ENCODE measurements at places on chromosomes 1 and 21.

GRCh38 chr21:14991957-14992356, 72.8 kb downstream of the NRIP1 start:
- no peak for DNase-seq

- DNase-seq = no peak
Measured at GRCh38 chr1:184664661-184665060, 90.0 kb downstream of the EDEM3 start.

DNA sequence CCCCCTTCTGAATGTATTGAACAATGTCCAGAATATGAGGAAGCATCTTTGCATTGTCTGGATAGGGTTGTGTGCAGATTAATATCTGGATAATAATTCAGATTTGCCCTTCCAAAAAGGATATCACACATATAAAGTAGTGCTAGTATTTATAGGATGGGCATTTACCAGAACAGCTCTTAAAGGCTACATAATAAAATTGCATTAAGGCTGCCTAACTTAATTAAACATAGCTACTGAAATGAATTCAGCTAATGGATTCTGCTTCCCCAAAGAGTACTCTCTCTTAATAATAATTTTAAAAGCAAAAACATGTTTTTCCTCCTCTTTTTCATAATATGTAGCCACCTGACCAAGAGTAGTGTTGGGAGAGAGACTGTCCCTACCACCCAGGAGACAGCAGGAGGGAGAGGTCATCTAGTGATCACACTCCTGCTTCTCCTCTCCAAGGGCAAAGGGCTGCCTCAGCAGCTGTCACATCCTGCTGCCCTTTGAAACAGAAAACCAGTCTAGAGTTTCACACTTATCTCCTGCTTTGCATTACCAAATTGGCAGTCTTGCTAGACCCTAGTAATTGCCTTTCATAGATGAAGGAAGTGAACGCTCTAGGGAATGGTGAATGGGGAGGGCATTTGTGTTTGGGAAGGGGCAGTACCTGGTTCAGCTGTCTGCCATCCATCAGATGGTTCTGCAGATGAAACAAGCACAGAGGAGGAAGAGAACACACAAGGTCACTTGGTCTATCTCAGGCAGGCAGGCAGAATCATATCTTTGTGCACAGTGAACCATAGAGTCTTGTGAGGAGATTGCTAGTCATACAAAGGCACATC, 29.3 kb upstream of the DDAH1 start:
- DNase-seq = no peak

DNA sequence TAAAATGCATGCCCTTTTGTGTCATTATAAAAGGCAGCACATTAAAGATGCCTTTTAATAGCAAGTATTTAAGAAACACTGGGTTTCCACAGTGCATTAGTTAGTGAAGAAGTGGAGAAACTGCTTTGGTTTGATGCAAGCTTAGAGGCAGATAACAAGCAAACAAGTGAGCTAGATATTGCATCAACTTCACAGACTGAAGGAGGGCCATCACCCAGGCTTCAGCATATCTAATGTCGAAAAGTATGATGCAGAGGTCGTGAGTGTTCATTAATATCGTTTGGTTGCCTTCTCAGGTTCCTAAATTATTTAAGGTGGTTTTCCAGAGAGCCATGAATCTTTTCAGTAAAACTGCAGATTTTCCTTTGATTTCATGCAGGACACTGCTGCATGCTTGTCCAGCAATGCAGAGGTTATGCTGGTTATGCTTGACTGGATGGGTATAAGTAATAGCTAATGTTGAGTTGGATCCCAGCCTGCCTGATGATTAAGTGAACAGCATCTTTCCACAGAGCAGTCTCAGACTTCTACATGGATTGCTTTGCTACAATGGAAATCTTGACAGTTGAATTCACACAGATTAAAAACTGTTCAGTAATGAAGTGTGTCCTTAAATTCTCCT, 69.7 kb upstream of the IPO9 start:
- DNase-seq = peak; percentile 38

DNA sequence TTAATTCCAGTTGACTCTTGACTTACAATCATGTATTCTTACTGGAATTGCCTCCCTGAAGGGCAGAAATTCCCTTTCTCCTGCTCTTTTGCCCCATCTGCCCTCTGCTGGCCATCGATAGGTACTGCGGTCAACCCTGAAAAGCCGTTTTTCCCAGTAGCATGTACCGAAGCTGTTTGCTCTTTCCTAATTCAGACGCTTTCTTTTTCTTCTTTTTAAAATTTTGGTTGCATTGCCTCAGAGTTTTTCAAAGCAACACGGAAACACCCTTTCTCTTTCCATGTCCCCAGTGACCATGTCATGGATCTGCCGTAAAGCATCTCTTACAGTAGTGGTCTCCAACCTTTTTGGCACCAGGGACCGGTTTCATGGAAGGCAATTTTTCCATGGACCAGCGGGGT, 164.2 kb upstream of the C1orf21 start:
- peak; percentile 29 for DNase-seq

DNA sequence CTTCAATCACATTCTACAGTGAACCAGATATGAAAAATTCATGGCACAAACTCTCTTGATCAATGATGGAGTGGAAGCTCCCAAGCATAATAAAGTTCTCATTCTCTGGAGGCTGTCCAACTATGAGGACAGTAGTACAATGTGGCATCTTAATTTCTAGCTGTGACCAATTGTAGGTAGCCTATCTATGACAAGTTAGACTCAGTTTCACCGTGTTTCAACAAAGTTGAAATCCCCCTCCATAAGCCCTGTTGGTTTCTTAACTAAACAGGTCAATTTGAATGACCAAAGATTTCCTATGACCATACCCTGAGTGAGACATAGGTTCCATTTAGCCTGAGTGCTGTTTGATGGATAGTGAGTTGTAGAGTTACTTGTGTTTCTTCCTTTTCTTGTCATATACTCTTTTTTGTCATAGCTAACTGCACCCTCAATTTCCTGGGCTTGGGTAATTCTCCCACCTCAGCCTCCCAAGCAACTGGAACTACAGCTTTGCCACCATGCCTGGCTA, 11.8 kb downstream of the PATJ start:
- DNase-seq = no peak

GRCh38 chr1:43867976-43868740, 65.4 kb upstream of the ARTN start:
- no peak for DNase-seq

- no peak for DNase-seq
Measured at GRCh38 chr1:197738927-197739326, 36.4 kb downstream of the DENND1B start.

DNA sequence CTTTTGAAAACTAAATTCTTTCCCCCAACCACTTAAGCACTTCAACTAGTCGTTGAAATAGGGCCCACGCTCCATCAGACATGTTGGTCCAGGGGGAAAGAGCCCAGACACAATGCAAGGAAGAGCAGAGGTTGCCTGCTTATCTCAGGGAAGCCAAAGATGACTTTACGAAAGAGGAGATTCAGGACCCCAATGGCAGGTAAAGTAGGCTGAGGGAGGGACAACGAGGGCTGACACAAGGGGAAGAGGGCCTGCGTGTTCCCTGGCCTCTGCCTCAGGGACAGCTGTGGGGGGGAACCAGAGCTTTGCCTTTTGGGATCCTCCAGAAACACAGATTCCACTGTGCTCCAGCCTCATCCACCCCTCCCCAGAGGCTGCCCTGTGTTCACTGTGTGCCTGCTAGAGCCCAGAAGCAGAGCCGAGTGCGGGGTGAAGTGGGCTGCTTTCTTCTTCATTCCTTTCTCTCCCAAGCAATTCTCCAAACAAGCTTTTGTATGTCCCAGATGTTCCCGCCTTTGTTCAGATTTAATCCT, 135.5 kb upstream of the GRIK3 start:
- DNase-seq = no peak

DNA sequence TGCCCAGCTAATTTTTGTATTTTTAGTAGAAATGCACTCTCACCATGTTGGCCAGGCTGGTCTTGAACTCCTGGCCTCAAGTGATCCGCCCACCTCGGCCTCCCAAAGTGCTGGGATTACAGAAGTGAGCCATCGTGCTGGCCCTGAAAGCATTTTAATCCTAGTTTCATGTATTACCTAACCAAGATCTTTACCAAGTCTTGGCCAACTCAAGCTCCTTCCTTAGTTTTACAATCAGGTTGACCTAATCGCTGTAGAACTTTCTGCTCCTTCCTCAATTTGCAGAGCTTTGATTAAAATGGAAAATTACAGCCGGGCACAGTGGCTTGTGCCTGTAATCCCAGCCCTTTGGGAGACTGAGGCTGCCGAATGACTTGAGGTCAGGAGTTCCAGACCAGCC, 3.2 kb upstream of the TMEM63A start:
- no peak for DNase-seq

- DNase-seq = no peak
Measured at GRCh38 chr1:151918819-151919610, 9.7 kb upstream of the THEM4 start.

GRCh38 chr21:34094949-34095348, 21.6 kb downstream of the MRPS6 start:
- DNase-seq = no peak

DNA sequence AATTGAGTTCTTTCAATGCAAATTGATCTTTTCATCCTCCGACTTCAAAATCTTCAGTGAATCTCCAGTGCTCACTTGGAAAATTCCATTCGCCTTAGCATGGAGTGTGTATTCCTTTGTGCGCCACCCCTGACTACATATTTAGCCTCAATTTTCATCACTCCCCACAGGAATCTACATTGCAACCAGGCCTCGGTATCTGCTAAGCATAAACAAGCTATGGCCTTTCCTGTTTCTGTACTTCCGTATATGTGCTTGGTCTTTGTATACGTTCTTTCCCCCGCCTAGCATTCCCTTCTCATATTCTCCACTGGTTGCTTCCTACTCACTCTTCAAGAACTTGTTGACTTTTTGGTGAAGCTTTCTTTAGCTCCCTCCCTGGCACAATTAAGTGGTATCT, 470.8 kb downstream of the LMO4 start:
- DNase-seq = no peak

DNA sequence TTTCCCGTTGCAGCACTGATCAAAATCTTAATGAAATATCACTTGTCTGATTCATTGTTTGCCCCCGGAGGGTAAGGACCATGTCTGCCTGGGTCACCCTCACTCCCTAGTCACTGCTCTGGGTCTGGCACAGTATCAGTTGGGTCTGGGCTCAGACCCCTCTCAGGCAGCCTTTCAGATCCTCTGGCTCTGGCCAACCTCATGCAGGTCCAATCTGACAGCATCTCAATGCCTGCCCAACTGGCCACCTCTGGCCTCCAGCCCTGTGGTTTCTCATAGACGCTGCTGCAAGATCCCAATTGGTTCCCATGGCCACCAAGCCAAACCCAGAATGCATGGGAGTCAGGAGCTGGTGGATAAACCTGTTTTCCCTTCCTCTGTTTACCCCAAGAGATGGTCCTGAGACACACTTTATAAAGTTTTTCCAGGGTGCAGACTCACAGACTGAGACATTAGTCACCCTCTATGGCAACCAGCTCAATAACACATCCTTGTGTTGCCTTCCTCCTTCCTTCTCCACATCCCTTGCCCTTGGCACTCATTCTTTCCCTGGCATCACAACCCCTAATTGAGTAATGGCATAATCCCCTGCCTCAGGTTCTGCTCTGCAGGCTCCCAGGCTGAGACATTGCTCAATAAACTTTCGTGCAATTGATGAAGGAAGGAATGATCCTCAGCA, 199.2 kb downstream of the GRIK3 start:
- no peak for DNase-seq

- no peak for DNase-seq
Measured at GRCh38 chr1:65255656-65256050, 53.7 kb upstream of the DNAJC6 start.

GRCh38 chr1:158161446-158161845, 19.2 kb upstream of the CD1D start:
- no peak for DNase-seq

DNA sequence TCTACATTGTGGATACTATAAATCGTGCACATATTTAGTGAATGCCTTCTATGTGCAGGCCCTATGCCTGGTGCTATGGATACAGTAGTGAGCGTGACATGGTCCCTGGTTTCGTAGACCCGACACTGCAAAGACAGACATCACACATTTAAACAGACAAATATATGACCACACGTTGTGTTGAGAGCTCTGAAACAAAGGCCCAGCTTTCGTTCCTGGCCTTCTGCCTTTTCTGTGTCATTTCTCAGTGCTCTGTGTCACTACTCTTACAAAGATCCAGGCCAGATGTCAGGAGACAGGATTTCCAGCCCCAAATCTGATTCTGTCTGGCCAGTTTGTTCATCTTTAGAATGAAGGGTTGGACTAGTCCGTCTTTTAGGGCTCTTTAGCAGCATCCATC, 19.3 kb upstream of the TRABD2B start:
- no peak for DNase-seq

- DNase-seq = no peak
Measured at GRCh38 chr1:237610157-237610556, 280.6 kb downstream of the ZP4 start.

- DNase-seq = no peak
Measured at GRCh38 chr1:240294566-240294965, 202.9 kb downstream of the FMN2 start.

GRCh38 chr1:41883507-41883906, 35.2 kb downstream of the HIVEP3 start:
- DNase-seq = no peak

DNA sequence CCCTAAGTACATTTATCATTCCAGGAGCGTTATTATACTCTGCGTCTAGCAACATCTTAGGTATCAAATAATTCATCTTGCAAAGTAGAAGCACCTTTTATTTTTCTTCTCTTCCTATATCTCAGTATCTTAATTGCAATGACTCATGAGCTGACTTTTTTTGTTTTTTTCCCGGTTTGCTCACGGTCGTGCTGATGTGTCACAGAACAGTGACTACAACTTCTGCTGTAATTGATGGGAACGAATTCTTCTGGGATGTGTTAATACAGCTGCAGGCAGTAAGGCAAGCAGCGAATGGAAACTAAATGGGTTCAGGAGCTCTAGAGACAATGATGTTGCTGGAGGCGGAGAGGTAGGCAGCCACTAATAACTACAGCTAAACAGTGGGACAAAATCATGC, 89.8 kb upstream of the TMPRSS15 start:
- DNase-seq = no peak

DNA sequence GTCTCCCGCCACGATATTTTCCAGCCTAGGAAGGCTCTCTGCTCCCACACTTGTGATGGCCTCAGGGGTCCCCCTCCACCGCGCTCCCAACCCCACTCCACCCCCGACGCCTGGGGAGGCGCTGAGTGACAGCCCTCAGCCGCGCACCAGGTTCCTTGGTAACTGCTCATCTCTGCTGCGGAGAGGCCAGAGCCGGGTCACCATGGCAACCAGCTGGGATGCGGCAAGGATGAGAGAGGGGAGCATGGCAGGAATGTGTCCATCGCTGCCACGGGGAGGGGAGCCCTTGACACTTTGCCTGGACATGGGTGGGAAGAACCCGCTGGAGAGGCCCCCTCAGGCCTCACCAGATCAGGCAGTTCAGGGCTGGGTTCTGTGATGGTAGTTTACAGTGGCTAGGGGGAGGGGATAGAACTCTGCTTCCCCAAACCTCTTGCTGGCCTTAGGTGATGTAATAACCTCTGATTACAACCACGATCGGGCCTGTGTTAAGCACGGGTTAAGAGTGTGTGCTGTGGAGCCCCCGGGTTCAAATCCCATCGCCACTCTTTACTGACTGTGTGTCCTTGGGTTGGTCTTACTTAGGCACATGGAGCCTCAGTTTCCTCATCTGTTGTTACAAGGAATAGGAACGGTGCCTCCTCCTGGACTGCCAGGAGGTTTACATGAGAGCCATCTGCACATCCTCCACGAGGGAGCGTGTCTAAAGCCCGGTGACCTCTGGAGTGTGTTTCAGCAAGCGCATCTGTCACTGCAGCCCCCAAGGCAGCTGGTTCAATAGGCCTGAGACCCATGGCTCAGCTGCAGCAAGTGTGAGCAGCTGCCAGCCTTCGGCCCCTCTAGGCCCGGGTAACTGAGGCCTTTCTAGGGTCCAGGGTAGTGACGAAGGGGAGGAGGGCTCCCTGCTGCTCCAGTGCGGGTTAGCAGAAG, 6.3 kb downstream of the KIF17 start:
- DNase-seq = no peak

GRCh38 chr1:235027862-235028250, 100.8 kb downstream of the TOMM20 start:
- DNase-seq = no peak

Data from amniotic stem cell (primary cell).